ENCODE measurements at places on chromosomes 5 and 9.

DNA sequence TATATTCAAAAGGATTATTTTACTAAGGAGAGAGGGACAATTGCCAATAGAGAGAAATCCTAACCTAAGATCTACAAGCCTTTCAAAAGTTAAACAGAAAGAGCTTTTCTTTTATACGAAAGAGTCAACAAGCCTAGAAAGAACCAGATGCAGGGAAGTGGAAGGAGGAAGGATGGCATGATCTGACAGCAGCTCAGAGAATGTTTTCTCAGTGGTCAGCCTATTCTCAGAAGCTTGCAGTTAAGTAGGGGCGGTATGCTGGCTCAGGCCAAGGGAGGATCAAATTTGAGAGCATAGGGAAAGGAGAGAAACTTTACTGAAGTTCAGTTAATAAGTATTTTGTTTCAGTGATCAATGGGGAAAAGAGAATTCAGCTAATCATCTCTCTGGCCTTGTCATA lies 88.0 kb upstream of the FTMT start:
- DNase-seq = no peak

GRCh38 chr9:79973627-79974026 lies 401.9 kb downstream of the TLE4 start:
- no peak for DNase-seq

DNA sequence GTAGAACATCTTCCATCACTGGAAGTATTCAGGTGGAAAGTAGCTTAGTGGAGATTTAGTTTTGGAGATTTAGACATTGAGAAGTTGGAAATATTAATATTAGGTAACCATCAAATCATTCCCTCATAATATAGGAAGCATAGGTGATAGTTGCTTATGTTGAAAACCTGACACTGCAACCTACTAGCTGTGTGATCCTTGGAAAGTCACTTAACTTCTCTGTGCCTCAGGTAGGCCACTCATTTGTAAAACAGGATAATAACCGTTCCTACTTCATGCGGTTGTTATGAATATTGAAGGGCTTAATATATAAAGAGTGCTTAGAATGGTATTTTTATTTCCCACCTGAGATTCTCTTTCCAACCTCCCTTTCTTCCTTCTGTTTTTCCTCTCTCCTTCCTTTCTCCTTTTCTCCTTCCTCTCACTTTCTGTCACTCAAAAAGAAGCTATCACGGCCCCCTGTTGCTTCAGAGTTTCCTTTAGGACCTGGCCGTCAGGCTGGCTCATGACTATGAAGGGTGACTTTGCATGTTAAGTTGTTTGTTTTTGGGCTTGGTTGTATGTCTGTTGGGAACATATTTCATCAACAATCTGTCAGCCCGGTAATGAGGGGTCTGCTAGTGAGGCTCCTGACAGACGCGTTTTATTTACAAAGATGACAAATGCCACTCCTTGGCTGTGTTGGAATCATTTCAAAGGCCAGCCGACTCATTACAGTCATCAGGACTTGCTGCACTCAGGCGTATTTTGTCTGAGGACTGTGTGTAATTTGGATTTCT lies 31.0 kb downstream of the DOCK2 start:
- no peak for DNase-seq

DNA sequence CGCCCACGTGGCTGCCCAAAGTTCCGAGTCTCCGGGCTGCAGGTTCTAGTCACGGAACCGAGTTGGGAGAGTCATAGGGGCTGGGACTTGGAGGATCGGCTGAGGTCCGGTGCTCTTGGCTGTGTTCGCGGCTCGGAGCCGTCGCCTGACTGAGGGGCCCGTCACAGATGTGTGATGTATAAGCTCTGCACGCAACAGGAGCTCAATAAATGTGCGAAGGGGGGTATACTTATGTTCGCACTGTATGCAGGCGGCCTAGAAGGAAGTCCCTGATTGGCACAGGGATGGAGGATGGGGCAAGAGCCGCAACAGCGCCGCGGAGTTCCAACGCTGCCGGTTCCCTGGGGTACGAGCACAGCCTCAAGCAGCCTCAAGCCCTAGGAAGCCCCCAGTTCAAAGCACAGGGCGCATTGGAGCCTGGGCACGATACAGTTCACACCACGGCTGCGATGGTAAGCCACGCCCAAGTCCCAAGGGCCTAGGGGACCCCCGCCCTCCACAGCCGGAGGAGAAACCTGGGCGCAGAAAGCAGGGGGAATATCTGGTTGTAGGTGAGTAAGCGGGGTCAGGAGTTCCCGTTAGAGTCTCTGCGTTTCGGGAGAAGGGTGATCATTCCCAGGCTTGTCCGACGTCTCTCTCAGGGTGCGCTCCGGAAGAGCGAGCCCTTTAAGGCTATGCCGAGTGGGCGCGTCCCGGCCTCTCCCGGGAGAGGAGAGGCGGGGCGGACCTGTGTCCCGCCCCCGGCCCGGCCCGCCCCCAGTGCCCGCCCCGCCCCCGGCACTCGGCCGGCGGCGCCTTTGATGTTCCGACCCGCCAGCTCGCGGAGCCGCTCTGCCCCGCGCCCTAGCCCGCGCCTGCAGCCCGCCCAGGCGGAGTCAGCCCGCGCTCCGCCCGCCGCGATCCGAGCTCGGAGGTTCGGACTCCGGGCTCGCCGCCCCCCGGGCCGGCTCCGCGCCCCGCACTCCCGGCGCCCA lies at the start of gene TCF7:
Gene TCF7, plus strand, starts transcription at position 780 of the 974 bp plus-strand sequence. CDS start 226 bp downstream, outside the sequence.
- DNase-seq = peak; percentile 80

DNA sequence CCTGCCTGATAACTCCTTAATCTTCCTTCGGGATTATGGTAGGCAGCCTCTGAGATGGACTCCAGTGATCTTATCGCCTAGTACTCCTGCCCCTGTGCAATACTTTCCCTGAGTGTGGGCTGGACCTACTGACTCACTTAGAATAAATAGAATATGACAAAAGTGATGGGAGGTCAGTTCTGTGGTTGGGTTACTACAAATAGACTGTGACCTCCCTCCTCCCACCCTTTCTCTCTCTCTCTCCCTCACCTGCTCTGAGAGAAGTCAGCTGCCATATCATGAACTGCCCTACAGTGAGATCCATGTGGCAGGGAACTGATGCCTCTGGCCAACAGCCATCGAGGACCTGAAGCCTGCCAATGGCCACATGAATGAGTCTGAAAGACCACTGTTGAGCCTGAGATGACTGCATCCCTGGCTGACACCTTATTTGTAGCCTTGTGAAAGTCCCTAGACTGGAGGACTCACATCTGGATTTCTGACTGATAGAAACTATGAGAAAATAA lies 31.7 kb downstream of the NRG2 start:
- DNase-seq = no peak

- peak; percentile 53 for DNase-seq
Observed at GRCh38 chr5:173328844-173329490, 753 bp upstream of the STC2 start.

DNA sequence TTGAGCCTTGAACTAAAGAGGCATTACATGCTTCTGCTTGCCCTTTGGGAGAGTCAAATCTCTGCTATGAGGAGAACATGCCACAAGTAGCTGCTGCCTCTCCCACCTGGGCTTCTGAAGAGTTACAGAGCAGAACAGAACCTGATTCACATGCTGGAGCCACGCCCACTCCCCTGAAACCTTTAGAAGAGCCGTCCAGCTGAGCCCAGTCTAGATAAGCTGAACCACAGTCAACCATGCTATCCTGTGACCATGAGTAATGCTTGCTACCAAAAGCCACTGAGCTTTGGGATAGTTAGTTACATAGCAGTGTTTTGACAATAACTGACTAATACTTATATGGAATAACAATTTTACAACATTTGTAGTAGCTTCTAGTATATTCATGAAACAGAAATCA lies 111.0 kb upstream of the VCAN start:
- DNase-seq = no peak

- no peak for DNase-seq
Observed at GRCh38 chr5:137096149-137097103, 402.7 kb downstream of the SPOCK1 start.

GRCh38 chr5:171635561-171636245 lies 149.9 kb upstream of the SMIM23 start:
- DNase-seq = no peak

- no peak for DNase-seq
Observed at GRCh38 chr9:33249087-33249658, 9.2 kb downstream of the SPINK4 start.

GRCh38 chr5:97919719-97920118 lies 736.7 kb upstream of the RIOK2 start:
- DNase-seq = no peak

- no peak for DNase-seq
Observed at GRCh38 chr5:89246252-89246651, 363.3 kb upstream of the MEF2C start.

DNA sequence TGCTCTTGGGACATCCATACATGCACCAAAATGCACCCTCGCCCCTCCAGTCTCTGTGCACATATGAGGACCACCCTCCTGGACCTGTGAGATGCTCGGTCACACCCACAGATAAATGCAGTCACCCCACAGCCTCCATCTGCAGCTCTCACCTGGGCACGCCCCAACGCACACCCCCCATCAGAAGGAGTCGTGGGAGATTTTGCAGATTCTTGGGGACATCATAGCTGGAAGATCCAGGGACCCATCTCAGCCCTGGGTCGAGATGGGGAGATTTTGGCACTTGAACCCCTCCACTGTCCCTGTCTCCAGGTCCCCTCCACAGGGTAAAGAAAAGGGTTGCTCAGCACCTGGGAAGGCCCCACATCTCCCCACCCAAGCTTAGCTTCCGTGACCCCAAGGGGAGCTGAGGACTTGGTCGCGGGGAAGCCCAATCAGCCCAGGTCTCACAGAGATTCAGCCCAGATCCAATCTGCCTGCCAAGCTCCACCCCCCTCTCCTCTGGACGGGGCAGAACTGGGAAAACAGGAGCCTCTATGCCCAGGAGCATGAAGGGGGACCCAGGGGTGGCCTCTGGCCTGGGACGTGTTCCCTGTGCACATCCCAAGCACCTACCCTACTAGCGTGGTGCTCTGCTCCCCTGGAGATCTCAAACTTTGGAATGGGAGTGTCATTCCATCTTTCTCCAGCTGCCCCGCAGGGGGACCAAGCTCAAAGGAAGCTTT lies 89.2 kb upstream of the LMX1B start:
- no peak for DNase-seq

DNA sequence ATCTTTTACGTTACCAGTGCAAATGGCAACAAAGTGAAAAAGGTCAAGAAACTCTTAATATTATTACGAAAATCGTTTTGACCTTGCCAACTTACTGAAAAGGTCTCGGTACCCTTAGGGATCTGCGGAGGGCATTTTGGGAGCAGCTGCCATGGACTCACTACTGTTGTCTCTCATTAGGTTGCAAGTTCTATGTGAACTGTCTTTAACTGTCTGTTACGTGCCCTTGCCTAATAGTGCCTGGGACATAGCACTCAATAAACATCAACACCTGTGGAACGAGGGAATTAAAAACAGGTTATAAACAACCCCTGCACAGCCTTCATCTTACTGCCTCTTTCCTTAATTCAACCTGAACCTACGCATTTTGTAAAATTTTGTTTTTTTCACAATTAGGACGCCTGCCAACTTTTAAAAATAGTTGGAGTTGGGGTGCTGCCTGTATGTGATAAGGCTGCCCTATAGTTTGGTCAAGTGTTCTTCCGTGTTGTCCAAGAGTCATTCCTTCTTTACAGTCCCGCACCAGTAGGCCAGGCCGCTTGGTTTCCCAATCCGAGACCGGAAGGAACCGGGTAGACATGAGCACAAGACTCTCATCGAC lies 527 bp upstream of the SREK1 start:
- no peak for DNase-seq

DNA sequence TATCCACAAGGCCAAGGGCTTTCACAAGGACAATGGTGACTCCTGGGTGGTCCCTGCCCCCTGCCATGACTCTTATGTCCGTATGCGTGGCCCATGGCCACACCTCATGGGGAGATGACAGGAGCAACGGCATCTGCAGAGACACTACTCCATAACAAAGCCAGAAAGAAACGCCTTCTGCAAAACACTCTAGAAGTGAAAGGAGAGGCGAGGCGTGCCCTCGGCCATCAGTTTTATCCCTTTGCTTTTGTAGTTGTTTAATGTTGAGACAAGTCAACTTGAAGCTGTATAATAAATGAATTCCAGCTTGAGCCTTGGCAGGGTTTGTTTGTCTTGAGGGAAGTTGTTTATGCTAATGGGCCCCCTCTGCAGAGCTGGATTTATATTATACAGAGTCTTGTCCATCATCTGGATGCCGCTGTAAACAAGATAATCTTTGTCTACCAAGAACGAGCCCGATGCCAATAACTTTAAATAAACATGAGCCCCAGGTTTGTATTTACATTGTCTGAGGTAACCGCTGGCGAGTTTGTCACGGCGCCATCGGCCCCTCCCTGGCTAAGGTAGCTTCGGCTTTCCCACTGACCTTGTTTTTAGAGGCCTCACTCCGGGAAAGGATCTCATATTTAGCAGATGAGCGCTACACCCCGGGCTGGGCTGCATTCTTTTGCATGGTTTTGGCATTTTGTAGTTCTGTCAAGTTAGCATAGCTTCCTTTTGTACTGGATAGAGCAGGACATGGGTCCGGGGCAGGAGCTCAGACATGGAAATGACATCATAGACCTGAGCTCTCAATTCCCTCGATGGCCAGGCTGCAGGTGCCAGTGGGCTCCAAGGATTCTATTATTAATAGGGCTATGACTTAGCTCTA lies 165.3 kb downstream of the ERCC6L2 start:
- DNase-seq = no peak

DNA sequence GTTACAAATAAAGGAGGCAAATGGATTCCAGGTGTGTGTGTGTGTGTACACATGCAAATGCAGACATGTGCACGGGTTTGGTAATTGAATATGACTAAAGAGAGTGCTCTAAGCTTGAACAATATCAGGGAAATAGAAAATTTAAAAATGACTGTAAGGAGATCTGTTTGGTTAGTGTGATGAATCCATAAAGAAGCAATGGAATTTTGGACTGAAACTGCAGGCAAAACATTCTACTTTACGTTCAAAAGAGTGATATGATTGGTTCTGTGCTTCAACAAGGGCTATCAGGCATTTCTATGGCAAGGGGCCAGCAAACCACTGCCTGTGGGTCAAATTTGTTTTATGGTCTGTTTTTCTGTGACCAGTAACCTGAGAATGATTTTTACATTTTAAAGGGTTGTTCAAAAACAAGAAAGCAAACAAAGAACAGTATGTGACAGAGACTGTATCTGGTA lies 332.8 kb upstream of the KLF9 start:
- no peak for DNase-seq

Measured in stimulated activated CD4-positive, alpha-beta T cell treated with anti-CD3 and anti-CD28 coated beads, Interleukin-15, amount 100 ng/mL, for 24 hours (primary cell).